Urothelium cell line (cell line): ENCODE measurements at places on chromosomes 6 and 20.

DNA sequence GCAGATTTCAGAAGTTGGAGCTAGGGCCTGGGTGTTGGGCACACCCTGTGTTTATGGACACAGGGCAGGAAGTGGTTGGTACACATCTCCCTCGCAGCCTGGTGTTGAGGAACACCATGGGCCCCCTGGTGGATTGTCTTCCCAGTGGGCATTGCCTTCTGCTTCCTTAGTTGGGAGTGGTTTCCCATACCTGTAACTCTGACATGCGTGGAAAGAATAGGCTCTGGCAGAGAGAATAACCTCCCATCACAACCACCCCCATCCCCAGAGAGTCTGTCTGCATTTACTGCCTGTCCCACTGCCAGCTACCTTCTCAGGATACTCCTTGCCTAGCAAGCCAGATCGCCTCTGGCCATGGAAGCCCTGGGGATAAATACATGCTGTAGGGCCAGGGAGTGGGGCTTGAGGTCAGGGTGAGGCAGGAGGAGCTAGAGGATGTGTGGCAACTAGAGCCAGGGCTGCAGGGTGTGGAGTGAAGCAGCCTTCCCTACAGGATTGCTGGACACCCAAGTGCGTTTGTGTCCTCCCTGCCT lies 14.7 kb downstream of the LRRC73 start:
- DNase-seq, result peak; percentile 48

GRCh38 chr20:17893445-17893844 lies 75.1 kb downstream of the SNX5 start:
- DNase-seq, result no peak

DNA sequence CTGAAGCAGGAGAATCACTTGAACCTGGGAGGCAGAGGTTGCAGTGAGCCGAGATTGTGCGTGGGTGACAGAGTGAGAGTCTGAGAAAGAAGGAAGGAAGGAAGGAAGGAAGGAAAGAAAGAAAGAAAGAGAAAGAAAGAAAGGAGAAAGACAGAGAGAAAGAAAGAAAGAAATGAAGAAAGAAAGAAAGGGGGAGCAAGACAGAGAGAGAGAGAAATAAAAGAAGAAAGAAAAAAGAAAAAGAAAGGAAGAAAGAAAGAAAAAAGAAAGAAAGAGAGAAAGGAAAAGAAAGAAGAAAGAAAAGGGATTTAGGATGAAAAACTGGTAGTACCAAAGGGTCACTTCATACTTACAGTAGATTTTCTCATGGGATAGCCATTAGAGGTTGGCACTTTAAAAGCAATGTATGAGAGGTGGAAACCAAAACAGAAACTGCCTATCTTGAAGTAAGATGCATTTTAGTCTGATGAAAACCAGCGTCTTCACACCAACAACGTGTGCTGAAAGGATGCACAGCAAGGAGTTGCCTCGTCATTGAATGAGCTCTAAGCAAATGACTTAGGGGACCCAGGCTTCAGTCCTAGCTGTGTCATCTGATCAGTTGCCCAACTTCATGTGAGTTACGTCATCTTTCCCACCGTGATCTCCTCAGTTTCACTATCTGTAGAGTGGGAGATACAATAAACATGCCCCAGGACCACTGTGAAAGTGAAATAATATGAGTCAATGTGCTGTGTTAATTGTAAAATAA lies 133.9 kb upstream of the NEDD9 start:
- DNase-seq, result no peak

DNA sequence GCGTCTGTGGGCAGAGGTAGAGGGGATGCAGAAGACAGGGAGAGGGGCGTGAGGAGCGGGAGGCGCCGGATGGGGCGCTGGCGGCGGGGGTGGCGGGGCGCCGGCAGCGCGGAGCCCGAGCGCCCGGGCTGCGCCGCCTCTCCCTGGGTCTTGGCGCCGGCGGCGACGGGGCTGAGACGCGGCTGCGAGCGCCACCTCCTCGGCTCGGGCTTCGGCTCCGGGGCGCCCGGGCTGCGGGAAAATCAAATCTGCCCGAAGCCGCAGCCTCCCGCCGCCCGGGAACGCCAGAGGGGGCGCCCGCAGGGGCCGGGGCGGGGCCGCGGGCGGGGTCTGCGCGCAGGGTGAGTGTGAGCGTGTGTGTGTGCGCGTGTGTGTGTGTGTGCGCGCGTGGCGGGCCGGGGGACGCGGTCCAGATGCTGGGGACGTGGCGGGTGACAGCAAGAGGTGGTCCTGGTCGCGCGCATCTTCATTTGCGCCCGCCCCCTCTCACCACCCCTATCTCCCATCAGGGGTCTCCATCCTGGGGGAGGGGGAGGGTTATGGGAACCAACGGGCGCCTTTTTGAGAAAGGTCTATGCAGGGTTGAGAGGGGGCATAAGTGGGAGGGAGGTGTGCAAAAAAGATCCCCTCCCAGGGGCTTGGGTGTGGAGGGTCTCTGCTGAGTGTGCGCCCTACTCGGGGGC lies 646 bp upstream of the CPNE5 start:
- DNase-seq, result peak; percentile 81

GRCh38 chr6:134379599-134379998 lies 61.7 kb upstream of the SGK1 start:
- DNase-seq, result no peak

DNA sequence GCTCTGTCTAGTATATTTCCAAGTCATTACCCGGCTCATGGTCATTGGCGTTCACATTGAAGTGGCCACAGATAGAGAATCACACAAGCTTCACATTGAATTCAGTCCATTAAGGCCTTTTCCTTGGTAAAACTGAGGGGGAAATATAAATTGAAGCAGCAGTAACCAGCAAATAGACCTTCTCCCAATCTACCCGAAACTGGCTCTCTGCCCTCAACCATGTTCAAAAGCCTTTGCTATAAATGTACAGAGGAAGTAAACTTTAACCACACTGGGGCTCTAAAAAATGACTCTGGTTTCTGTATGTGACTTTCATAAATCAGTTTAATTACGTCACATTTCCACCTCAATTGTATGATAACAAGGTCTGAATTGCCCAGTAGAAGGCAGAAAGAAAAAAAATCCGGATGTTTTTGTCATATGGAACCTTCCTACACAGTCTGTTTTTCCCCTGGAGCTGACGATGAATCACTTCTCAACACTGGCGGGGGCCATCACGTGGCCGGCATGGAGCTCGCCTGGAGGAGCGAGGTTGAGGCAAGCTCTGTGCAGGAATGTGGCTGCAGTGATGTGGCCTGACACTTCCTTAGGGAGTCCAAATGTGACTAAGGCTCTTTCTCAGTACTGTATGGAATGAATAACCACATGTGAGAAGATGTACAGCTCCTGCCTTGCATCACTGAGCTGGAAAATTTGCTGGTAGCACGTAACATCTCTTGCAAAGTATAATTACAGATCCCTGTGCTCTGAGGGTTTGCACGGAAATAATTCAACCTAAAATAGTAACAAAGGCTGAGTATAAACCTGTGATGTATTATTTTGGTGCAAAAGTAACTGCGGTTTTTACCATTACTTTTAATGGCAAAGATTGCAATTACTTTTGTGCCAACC lies 58.6 kb upstream of the SNX9 start:
- peak; percentile 92 for DNase-seq

GRCh38 chr6:130775411-130776012 lies 51.7 kb upstream of the SMLR1 start:
- no peak for DNase-seq

- DNase-seq, result no peak
These were observed 130.0 kb downstream of the CDKAL1 start for GRCh38 chr6:20664250-20664649.

- no peak for DNase-seq
These were observed 1.3 kb upstream of the RAMACL start for GRCh38 chr6:166587631-166588413.

DNA sequence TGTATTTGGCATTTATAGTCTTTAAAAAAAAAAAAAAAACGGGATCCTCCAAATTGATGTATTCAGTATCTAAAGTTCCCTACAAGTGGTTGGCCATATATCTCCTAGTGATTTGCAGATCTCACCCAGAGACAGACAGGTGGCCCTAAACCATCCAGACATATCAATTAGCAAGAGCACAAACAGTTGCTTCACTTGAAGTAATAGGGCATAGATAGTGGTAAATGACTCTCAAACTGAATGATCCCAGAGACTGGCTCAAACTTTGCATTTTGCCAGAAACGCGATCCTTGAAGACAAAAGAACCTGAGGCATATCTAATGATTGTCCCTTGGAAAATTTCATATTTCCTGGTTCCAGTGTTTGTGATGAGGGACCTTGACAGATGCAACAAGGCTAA lies 54.6 kb downstream of the HMGCLL1 start:
- DNase-seq, result no peak

DNA sequence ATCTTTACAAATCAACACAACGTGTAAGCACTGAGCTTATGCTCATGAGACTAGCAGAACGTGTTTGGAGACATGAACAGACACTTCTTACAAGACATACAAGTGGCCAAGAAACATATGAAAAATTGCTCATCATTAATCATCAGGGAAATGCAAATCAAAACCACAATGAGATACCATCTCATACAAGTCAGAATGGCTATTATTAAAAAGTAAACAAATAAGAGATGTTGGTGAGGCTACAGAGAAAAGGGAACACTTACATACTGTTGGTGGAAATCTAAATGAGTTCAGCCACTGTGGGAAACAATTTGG lies 327.9 kb upstream of the SOX4 start:
- no peak for DNase-seq

DNA sequence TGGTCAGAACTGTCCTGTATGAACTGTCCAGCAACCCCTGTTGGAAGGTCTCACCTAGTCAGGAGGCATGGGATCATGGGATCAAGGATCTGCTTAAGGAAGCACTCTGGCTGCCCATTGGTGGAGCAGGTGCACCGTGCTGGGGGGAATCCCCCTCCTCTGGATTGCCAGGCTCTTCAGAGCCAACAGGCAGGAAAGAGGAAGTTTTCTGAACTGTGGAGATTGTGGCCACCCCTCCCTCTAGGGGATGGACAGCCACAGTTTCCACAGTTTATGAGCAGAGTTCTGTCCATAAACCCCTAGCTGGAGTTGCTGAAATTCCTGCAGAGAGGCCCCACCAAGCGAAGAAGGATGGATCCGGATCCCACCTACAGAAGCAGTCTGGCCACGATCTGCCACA lies 13.0 kb upstream of the HLA-DQB1 start:
- DNase-seq, result no peak

- DNase-seq, result no peak
These were observed 84.6 kb downstream of the FYN start for GRCh38 chr6:111788379-111789276.
